Midbrain (tissue), 1 donor: ENCODE measurements at places on chromosomes 2 and 18.
A peak's percentile ranks its signal among the peaks of the same experiment; 100 is the strongest.

- DNase-seq: no peak
These were observed 101.1 kb upstream of the PID1 start for GRCh38 chr2:229372207-229372606.

- DNase-seq: no peak
These were observed 26.6 kb downstream of the MYL1 start for GRCh38 chr2:210288408-210288807.

- DNase-seq: no peak
These were observed 146.5 kb upstream of the DSEL start for GRCh38 chr18:67662996-67663395.

DNA sequence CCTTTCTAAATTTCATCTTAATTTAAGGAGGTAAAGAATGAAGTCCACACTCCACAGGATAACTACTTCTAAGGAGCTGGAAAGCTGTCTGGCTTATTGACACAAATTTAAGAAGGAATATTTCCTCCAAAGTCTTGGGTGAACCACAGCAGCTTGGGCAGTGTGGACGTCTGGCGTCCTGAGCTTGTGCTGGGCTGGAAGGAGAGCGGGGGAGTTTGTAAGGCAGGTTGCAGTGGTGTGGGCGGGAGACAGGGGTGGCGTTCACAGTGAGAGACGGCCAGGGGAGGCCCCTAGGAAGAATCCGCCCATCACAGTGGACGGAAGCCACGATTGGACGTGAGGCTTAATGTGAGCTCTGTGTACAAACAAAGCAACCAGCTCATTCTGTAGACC is 25.7 kb downstream of the ADI1 start:
- DNase-seq: no peak

DNA sequence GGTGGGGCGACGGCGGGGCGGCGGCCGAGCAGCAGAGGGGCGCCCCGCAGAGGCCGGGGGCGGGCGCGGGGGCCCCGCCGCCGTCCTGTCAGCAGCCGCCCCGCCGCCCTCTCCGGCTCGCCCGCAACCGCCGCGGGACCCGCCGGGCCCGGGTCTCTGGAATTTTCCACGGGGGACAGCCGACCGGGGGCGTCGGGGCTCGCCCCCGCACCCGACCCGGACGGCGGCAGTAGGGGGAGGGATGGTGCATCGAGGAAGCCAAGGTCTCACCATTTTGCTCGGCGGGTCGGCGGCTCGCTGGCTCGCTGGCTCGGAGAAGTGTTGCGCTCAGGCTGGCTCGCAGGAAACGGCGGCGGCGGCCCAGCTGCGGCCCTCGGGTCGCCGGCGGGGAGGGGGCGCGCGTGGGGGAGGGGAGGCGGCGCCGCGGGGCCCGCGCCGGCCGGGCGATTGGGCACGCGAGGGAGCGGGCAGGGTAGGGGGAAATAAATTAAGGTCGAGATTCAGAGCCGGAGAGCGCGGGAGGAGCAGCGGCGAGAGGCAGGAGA is 405 bp downstream of the PPP3R1 start:
- DNase-seq: no peak

DNA sequence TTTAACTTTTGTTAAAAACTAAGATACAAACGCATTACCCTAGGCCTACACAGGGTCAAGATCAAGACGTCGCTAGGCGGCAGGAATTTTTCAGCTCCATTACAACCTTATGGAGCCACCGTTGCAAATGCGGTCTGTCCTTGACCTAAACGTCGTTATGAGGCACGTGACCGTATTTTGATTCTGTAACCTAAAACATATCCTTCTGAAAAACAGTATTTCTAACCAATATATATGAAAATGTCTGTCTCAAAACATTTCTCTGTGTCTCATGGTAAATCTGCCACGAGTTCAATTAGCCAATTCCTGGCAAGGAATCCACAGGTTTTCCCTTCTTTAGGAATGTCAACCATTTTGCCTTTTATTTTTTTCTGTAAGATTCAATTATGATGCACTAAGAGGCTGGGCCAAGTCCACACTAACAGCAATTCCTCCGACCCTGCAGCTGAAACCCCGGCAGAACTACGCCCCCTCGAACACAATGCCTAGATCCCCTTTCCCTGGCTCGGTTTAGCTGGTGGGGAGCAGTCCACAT is 1.7 kb downstream of the RTN4 start:
- peak; percentile 55 for DNase-seq

DNA sequence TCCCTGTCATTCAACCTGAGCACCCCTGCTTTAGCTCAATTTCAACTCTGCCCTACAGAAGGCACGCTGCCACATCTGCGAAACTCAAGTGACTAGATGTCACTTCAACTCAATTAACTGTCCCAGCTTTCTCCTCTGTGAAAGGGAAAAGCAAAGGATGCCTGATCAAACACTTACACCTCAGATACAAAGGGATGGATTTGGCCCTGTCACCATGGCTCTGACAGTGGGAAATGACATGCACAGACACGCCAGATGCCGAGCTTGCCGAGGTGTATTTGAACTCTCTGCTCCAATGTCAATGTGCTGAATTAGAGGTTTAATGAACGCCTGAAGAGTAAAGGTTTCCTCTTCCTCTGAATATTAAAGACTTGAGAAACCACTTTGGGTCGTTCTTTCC is 481.1 kb downstream of the CBLN2 start:
- no peak for DNase-seq

DNA sequence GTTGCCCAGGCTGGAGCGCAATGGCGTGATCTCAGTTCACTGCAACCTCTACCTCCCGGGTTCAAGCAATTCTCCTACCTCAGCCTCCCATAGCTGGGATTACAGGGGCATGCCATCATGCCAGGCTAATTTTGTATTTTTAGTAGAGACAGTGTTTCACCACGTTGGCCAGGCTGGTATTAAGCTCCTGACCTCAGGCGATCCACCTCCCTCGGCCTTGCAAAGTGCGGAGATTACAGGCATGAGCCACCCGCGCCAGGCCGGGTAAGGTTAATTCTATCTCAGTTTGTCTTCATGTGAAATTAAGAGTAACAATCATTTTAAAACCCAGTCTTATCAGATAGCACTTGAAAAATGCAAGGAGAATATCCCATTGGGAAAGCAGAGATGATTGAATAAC is 1681.7 kb upstream of the DDX18 start:
- DNase-seq: no peak

DNA sequence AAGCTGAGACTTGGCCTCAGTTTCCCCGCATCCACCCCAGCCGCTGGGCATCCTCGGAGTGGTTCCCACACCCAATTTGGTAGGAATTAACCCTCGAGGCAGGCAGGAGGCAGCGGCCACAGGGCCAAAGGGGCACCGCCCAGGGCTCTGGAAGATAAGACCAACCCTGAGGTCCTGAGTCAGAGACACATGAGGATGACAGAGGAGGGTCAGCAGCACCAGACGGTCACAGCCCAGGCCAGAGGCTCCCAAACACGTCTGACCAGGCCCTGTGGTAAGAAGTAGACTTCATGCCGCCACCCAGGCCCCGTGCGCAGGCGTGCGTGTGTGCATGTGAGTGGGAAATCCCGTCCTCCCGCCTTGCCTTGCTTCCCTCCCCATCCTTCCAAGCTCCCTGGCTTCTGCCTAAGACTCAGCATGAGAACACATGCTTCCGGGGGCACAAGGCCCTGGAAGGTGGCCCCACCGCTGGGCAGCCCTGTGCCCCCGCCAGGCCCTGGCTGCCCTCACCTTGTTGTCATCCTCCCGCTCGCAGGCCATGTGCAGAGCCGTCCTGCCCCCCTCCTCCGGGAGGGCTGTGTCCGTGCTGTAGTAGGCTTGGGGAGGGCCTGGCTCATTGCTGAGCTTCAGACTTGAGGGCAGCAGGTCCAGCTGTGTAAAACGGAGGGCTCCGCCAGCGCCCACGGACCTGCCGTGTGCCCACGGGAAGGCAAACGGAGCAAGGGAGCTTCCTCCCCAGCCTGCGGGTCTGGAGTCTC is 46.3 kb downstream of the ANKMY1 start:
- no peak for DNase-seq

DNA sequence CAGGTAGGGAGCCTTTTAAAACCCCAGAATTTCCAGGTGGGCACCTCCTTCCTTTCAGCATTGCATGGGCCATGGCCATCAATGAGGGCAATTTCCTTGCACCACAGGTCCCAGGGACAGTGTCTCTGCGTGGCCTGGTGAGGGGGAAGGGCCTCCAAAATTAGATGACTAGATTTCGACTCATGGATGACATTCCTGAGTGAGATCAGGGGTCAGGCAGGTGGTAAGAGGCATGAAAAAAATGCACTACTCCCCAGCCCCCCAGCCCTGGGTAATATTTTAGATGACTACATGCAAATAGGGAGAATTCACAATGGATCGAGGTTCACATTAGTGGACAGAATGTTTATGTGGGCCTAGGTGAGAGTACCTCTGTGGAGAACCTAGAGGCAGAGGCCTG is 19.0 kb upstream of the IGFBP5 start:
- no peak for DNase-seq

- DNase-seq: no peak
These were observed 137.8 kb downstream of the LAMA3 start for GRCh38 chr18:23826850-23827620.

DNA sequence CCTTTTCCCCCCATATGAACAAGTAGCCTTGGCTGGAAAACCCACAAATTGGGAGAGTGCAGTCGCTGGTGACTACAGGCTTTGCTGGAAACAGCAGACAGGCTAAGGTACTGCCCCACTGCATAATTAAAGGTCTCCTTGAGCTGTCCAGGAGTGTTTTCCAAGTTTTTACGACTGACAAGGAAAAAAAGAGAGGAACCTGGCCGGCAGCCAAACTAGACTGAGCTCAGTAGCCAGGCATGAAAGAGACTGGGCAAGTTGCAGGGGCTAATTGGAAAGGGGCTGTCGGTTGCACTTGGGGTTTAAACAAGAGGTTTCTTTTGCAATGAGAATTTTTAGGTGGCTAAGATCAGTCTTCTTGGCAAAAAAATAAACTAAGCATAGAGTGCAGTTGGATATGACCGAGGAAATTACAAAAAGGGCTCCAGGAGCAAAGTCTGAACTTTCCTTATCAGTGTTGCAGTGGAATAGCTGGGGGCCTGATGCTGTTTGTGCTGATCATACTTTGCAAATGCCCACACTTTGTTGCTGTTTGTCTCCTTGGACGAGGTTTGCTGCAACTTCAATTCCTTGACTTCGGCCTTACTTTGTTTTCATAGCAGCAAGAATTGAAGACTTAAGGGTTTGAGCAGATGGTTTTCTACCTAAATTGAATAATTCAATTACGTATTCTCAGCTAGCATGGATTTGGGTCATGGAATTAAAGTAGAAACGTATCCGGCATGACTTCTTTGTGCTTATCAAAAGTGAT is 2.1 kb downstream of the GULP1 start:
- peak; percentile 34 for DNase-seq

- DNase-seq: no peak
These were observed 99.9 kb downstream of the RBBP8 start for GRCh38 chr18:23033056-23033455.

- peak; percentile 42 for DNase-seq
These were observed 13.6 kb downstream of the DCC start for GRCh38 chr18:52353589-52353988.

DNA sequence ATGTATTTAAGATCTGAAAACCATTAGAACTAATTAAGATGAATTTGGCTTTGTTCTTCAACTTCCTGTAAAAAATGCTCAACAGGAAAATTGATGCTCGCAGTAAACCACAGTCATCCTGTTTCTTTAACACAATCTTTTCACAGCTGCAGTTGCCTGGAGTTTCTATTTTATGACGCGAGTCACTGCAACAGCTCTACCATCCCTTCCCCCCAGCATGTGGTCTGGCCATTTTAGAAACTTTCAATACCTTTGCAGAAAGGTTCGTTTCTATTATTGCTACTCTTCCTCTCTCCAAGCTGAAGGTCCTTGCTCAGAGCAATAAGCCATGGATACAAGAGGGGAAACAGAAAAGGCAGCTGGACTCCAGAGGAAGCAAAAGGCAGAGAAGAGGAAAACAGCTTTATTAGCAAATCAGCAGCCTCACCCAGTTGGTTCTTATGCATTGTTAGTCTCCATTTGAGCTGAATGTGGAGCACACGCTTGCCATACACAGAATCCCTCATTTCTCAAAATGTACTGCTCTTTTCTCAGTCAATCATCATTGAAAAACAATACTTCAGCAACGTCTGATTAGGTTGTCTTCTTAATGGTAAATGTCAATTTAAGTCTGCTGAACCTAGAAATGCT is 3.9 kb downstream of the WIPF1 start:
- DNase-seq: no peak

GRCh38 chr2:230007931-230008707 is 60.6 kb downstream of the SLC16A14 start:
- peak; percentile 74 for DNase-seq

- no peak for DNase-seq
These were observed 13.7 kb upstream of the INO80C start for GRCh38 chr18:35511428-35511827.

GRCh38 chr2:133459590-133459989 is 108.7 kb downstream of the NCKAP5 start:
- DNase-seq: no peak

GRCh38 chr2:205633994-205634393 is 48.3 kb upstream of the NRP2 start:
- DNase-seq: no peak

DNA sequence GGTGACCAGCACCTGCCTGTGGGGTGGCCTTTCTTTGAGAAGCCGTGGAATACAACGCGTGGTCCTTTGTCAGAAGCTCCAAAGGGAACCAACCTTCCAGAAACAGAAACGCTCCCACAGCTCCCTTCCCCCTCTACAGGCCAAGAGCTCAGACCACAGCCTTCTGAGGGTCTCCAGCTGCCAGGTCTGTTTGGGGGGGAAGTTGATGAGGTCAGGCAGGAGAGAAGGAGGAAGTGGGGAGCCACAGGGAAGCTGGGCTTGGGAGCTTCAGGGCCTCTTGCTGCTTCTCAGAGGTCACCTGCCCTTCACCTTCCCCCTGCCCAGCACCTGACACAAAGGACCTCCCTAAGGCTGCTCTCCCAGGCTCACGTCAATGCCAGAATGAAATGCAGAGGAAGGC is 287.7 kb upstream of the ID2 start:
- no peak for DNase-seq

GRCh38 chr18:35241448-35241804 is 592 bp downstream of the ZNF397 start:
- DNase-seq: no peak

- no peak for DNase-seq
These were observed 74.4 kb upstream of the CYP20A1 start for GRCh38 chr2:203164311-203164935.

DNA sequence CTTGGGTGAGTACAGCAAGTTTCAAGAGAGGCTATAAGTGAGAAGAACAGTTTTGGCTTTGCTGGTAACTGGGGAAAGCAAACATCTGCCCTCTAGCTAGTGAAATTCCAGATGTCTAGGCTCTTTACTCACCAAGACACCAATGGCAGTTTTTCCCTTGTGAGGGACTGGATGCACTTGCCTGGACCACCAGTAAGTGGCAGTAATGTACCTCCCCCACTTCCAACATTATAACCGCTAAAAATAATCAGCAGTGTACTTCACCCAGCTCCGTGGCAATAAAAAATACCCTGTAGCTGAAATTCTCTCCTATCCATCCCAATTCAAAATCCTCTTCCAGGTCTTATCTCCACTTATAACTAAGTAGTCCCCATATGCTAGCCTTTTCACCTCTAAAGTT is 383.9 kb downstream of the ARHGAP15 start:
- DNase-seq: peak; percentile 45

GRCh38 chr2:99877963-99878362 is 264.4 kb downstream of the AFF3 start:
- DNase-seq: no peak

- no peak for DNase-seq
These were observed 107.1 kb upstream of the STK17B start for GRCh38 chr2:196278491-196278911.

- DNase-seq: no peak
These were observed 49.2 kb downstream of the DIPK1C start for GRCh38 chr18:74407888-74408287.

GRCh38 chr2:158042245-158042644 is 59.4 kb upstream of the UPP2 start:
- no peak for DNase-seq
